ENCODE measurements at places on chromosomes 1 and 21.
A peak's percentile ranks its signal among the peaks of the same experiment; 100 is the strongest.

- no peak for DNase-seq
These were observed 89.9 kb upstream of the ADGRL2 start for GRCh38 chr1:81710857-81711256.

DNA sequence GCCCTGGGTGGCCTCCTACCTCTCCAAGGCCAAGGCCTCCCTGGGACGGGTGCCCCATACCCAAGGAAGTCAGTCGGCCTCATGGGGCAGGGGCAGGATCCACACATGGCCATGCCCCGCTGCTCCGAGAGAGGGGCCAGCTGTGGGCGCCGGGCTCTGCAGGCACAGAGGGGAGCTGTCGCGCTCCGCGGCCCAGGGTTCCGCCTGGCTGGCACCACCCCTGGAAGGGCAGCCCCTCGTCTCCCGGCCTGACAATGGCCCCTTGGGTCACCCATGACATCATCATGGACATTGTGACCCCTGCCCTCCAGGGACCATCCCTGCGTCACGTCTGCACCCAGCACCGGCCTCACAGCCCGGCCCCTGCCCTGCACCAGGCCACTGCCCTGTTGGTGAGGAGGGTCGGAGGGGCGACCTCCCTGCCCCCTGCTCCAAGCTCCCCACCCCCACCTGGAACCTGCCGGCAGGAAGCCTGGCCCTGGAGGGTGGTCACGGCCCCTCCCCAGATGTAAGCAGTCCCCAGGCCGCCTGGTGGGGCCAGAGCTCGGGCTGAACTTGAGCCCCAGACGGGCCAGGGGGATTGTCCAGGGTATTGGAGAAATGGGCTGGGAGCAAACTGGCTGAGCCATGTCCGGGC is 5.8 kb downstream of the TTLL10 start:
- DNase-seq, result no peak

DNA sequence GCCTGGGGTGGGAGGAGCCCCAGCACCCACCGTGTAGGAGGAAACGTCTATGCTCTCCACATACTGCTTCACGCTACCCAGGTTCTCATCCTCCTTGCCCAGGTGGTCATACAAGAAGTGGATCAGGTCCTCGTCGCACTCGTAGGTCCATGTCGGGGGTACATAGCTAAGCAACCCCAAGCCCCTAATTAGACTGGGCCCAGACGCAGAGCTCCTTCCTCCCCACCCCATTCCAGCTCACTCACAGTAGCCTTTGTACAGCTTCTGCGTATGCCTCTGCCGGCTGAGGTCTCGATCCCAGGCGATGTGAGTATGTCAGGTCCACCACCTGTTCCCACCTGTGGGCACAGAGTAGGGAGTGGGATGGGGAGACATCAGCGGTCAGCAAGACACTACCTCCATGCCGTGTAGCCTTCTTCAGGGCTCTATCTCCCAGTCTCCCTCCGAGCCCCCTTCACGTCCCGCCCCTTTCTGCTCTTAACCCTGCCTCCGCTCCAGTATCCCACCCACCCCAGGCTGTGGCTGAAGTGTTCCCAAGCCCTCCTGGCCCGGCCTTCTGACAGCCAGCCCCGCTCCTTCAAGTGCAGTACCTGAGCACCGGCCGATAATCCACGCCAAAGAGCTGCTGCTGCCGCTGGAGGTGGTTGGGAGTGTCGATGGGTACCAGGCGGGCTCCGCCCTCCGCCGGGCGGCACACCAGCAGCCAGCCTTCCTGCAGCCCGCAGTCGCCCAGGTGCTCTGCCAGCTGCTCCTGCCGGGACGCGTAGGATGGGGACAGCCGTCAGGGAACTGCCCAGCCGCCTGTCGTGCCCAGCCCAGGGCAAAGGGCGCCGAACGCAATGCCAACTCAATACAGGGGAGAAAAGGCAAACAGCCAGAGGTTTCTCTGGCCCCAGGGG is 919 bp downstream of the HECTD3 start:
- peak; percentile 43 for DNase-seq

GRCh38 chr1:94768036-94768435 is 52.1 kb upstream of the SLC44A3 start:
- no peak for DNase-seq

GRCh38 chr1:225883616-225884265 is 1.6 kb upstream of the TMEM63A start:
- DNase-seq, result no peak

GRCh38 chr1:11328444-11328843 is 55.4 kb downstream of the UBIAD1 start:
- no peak for DNase-seq

DNA sequence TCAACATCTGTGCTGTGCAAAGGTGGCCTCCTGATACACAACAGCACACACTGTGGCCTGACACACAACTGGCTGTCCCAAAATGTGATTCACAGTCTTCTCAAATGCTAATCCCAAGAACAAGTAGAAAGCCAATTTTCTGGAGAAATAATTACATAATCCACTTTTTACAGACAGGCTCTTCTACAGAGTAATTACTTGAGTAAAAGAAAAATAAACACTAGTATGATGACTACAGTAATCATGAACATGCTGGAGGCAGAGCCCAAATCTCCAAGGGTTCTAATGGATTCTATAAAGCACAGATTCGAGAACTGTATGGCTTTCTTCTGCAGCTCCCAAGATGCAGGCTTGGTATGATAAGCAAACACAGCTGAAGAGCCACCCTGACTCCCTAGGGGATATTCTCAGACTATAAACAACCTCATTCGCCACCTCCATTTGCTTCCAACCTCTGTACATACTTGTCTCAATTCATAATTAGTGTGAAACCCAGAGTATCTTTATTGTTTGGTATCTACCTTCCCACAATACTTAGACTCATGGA is 81.9 kb downstream of the SIPA1L2 start:
- no peak for DNase-seq

DNA sequence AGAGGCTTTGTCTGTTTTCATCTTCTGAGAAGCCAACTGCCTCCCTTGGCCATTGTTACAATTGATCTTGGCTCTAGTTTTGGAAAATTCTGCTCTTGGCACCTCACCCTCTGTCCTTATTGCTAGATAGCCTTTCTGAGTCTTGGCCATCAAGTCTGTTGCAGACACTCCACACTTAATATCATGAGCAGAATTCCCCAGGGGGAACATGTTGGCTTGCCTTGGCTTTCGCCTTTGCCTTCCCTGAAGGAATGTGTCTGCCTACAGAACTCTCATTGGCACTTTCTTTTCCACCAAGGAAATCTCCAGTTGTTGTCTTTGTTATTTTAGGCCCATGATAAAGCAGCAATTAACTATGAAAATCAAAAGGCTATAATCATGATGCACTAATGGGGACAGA is 42.7 kb upstream of the LDLRAP1 start:
- DNase-seq, result no peak

- no peak for DNase-seq
These were observed 37.0 kb downstream of the MATN1 start for GRCh38 chr1:30686236-30686935.

GRCh38 chr1:48761986-48762385 is 14.7 kb downstream of the BEND5 start:
- DNase-seq, result no peak
